ENCODE measurements at places on chromosomes 2 and 18. TPM values are rescaled to one million over a fixed set of nuclear protein-coding genes. Genes with fewer than 3 reads are reported as not detected.

DNA sequence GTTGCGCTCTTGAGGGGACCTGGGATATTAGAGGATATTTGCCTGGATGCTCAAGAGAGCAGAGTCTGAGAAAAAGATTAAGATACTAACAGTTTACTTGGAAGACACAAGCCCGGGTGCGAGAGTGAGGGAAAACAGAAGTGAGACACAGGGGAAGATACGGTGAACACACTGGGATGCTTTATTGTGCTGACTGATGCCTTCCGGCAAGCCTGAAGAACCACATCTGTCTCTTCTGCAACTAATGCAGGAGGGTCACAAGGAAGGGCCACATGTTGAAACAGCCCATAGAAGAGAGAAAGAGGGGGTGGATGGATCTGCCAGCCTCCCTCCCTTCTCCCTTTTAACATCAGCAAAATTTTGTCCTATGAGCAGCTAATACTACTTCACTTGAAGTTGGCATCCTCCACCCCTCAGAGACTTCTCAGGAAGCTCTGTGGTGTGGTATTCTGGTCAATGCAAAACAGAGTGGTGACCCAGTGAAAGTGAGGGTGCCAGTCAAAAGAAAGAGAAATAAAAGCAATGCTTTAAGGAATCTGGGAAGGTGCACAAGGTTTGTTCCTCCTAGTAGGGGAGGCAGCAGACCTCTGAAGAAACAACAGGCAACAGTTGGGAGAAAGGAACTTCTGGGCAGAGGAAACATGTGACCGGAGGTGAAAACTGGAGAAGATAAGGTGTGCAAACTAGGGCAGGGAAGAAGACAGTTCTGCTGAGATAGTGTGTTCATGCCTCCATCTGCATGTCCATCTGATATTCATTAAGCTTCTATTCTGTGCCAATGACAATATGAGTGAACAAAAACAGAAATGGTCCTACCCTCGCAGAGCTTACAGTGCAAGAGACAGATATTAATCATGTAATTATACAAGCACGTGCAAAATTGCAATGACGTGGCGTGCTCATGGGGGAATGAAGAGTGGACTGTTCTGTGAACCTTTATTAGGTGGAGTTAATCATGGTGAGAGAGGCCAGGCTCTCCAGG lies 107.1 kb downstream of the LYPD6B start:
- no peak for DNase-seq

DNA sequence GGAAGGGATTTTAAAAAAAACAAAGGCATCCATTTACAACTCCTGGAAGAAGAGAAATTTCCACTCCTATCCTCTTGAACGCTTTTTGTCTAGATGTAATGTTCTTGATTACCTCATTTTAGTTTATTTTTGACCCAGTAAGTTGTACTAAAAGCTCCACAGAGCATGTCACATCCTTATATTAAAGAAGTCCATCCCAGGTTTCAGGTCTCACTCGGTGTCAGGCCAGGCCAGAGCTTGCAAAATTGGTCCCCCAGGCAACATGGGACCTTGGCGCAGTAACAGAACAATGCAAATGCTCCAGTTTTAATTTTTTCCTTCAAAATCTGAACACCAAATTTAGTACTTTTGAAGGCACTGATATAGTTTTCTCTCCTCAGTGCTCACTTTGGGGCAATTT lies 218.4 kb upstream of the REV1 start:
- DNase-seq, result no peak

PHOSPHO2 gene
- 4.4 TPM for total RNA-seq

DLX2 gene
- 0.23 TPM for total RNA-seq

Measured in activated T-cell treated with anti-CD3 and anti-CD28 coated beads, Interleukin-2, amount 50 U/mL, for 72 hours (primary cell).